Motor neuron (in vitro differentiated cells): ENCODE measurements at places on chromosomes 4 and X. TPM values are rescaled to one million over a fixed set of nuclear protein-coding genes. Genes with fewer than 3 reads are reported as not detected.

DNA sequence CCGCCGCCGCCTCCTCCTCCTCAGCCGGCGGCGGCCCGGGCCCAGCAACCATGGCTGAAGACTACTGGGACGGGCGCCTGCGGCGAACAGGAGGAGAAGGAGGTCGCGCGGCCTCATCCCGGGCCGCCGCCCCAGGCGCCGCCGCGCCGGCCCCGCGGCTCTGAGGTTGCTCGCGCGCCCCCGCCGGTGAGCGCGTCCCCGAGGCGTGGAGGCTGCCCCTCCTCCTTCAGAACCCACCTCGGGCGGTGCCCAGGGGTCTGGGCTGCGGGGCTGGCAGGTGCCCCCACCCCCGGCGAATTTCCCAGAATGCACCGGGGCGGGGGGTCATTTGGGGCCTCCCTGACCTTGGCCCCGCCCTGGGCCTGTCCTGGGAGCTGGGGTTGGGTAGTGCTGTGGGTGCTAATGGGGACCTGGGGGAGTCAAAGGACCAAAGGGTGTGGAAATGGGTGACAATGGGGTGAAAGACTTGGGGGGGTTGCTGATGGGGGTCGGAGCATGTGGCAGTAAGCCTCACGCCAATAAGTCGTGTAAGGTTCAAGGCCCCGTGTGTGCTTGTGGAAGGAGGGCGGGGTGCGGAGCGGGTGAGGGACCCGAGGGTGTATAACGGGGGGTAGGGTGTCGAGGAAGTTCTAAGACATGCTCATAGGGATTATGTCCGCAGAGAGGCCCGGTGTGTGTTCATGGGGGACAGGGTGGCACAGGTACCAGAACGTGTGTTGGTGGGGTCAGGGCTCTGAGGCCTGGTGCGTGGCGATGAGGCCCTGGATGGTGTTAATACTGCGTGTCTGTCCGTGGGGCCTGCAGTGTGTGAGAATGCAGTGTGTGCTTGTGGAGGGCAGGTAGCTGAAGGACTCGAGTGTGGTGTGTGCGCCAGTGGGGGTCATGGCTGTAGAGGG, 687 bp downstream of the CDK16 start:
- peak; percentile 4 for ATAC-seq

DNA sequence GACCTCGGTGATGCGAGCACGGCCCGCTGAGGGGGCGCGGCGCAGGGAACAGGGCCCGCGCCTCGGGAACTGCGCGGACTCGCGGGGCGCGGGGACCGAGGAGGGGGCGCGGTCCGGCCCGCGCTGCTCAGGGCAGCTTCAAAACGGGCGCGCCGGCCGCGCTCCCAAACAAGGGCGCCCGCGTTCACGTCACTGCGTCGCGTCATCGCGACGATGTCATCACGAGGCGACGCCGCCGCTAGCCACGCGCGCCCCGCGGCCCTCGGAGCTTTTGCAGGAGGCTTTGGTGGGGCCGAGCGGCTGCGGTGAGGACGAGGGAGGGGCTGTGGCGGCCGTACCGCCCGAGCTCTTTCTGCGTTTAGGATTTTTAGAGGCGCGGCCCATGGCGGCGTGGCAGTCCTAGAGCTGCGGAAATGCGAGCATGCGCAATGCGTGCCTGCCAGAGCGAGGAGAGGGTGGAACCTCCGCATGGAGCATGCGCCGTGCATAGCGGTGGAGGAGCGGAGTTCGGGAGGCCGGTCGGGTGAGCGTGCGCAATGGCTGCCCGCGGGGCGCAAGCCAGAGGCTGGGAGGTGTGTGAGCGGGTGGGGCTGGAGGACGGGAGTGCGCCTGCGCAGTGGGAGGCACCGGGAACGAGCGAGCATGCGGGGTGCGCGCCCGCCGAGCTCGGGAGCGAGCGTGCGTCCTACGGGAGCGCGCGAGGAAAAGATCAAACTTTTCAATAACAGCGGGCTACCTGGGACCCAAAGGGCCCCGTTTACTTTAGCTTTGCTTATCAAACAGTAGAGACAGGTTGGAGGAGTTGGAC, at the start of gene PPP2R3B:
Gene PPP2R3B, minus strand, starts transcription at position 140 of the 808 bp plus-strand sequence. CDS start 216 bp downstream, outside the sequence.
- peak; percentile 92 for ATAC-seq

DNA sequence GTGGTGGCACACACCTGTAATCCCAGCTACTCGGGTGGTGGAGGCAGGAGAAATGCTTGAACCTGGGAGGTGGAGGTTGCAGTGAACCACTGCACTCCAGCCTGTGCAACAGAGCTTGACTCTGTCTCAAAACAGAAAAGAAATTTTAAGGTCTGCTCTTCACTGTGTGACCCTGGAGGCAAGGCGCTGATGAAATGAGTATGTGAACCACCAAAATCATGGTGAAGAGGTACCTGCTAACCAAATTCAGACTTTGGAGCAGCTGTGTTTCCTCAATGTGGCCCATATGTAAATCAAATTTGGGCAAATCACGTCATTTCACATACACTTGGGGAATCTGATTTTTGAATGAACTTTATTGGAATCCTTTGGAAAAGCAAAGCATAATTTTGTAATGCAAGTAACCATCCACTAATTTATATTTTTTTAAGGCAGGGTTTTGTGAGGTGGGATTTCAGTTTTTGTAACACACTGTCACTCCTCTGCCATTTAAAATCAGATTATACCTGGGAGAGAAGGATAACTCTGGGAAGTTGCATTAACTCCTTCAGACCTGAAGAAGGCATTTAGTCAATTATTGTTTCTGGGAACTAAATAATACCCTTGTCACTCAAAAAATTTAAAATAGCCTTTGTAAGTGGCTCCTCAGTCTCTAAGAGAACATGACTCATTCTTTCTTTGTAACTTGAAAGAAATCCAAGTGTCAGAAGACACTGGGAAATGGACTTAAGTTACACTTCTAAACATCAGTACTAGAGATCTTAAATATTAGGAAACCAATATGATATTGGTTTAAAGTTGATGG, 24.0 kb downstream of the DOCK11 start:
- no peak for ATAC-seq

DNA sequence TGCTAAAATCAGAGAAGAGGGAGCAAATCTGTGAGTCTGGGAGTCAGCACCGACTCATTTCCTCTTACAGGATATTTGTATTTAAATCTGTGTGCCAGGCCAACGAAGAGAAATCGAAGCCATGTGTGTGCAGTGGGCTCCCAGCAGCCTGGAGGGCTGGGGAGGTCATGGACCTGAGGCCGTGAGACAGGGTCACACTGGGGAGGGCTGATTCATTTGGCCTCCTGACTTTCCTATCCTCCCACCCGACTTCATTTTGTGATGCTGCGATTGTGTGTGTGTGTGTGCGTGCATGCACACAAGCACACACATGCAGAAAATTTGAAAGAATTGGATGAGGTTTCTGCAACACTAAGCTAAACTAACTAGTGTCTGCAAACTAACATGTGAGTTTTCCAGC, 48.7 kb upstream of the STX18 start:
- no peak for ATAC-seq

- no peak for ATAC-seq
These were observed 78.8 kb upstream of the PCDH7 start for GRCh38 chr4:30641345-30641744.

GRCh38 chrX:100584611-100585010, at the start of gene TNMD:
Gene TNMD, plus strand, starts transcription at chrX:100584936. Its CDS starts 83 bp downstream, at chrX:100585019.
- ATAC-seq: no peak

GABRG1 gene
- total RNA-seq: 0.16 and 0.25 TPM in 2 replicates

LEF1 gene
- total RNA-seq: 1.5 and 2.3 TPM in 2 replicates

VCX3A gene
- 0.36 and 0.92 TPM in 2 replicates for total RNA-seq
